Stromal cell of bone marrow (primary cell): ENCODE measurements at places on chromosomes 2 and 18.

DNA sequence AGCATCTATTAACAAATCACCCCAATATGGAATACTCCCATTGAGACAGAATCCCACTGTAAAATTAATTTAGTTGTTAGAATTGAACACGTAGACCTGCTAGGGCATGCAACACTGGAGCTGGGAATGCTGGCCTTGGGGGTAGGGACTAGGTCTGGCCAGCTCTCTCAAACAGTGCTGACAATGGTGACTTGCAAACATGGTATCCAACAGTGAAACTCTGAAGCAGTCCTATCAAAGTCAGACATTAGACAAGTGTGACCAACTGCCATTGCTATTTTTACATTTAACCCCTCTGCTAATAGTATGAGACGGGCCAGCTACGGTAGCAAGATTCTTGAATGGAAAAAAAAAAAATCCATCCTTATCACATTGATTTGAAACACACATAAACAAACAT is 7.2 kb downstream of the E2F6 start:
- no peak for DNase-seq

GRCh38 chr2:68466778-68467076 is 367 bp downstream of the FBXO48 start:
- no peak for DNase-seq

GRCh38 chr2:118808429-118808809 is 39.0 kb downstream of the EN1 start:
- DNase-seq, result no peak

DNA sequence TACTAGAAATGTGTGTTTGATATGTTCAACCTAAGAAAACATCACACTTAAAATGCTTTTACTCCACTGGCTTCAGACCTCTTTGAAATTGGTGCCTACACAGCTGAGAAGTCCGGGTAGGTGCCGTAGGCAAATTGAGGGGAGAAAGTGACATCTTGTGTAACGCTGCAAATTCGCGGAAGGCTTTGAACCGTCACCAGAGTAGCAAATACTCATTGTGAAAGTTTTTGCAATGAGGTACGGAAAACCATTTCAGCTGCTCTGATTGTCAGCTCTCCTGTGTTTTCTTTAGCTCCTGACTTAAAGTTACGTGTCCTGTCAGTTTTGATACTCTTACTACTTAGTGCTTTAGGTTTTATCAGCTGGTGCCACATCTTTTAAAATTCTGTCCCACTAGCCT is 224.5 kb downstream of the FAM210A start:
- no peak for DNase-seq

- no peak for DNase-seq
Observed at GRCh38 chr2:100976061-100976460, 26.0 kb upstream of the RPL31 start.

DNA sequence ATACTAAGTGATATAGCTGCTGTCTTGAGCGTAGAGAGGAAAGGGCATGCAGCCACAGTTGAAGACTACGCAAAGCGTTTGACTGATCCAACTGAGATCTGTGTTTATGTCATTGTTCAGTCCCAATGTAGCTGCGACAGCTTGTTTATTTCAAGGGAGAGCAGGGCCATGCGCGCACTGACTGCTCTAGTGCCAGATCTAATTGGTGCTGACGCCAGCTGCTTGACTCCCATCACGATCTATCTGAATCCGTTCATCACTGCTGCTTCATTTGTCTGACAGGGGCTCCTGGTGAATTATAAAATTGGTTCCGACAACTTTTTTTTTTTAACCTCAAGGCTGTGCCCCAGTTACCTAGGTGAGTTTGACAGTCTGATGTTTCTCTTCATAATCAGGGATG is 75.7 kb downstream of the CHST9 start:
- DNase-seq, result no peak

GRCh38 chr2:79453918-79454317 is 58.9 kb upstream of the CTNNA2 start:
- DNase-seq, result no peak

DNA sequence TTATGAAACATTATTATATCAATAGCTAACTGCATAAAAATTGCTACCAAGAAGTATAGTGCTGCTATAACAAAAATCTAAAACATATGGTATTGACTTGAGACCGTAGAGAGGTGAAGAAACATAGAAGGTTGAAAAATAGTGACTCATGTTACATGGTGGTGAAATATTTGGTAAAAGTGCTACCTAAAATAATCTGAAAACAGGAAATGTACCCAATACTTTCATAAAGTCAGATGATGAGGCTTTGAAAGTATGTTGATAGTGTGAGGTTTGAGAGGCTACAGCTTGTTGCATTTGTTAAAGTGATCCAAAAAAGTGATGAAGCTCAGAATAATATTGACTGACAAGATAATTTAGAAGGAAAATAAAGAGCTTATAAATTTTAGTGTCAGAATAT is 718.7 kb upstream of the SLC8A1 start:
- no peak for DNase-seq

DNA sequence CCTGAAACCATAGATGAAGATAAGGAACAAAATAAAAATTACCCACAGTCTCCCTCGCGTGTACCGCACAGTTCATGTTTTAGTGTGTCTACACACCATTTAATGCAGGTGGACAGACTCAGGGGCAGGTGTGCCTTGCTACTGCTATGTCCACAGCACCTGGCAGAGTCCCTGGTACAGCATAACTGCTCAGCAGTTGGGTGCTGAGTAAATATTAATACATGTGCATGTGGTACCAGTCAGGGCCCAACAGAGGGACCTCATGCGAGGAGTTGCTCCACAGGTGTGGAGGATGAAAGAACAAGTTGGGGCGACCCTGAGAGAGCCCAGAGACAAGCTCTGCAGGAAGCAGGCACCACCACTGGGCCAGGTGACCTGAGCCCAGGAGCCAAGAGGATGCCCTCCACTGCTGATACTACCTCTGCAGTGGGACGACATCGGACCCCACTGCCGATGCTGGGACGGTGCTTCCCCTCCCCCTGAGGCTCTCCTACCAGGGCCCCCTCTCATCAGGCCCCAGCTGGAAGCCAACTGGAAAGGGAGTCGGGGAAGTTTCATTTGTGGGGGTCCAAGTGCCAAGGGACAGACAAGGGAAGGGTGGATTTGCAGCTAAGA is 100.8 kb downstream of the NEDD4L start:
- no peak for DNase-seq

DNA sequence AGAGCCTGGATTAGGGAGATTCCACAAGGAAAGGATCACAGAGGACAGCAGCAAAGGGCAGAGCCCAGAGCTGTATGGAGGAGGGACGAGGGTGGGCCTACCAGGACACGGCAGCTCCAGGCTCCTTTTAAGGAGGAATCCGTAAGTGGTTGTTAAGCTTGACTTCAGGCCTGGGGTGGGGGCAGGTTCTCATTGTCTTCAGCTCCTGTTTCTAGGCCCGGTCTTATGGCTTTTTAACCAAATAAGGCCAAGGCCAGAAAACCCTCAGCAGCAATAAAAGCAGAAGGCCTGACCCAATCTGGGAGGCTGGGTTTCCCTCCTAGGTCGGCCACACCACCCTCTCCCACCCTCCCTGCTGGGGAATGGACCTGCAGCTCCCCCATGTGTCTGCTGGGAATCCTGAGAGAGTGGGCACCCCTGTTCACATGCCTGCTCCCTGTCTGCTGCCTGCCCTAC is 111.2 kb downstream of the PLB1 start:
- no peak for DNase-seq

DNA sequence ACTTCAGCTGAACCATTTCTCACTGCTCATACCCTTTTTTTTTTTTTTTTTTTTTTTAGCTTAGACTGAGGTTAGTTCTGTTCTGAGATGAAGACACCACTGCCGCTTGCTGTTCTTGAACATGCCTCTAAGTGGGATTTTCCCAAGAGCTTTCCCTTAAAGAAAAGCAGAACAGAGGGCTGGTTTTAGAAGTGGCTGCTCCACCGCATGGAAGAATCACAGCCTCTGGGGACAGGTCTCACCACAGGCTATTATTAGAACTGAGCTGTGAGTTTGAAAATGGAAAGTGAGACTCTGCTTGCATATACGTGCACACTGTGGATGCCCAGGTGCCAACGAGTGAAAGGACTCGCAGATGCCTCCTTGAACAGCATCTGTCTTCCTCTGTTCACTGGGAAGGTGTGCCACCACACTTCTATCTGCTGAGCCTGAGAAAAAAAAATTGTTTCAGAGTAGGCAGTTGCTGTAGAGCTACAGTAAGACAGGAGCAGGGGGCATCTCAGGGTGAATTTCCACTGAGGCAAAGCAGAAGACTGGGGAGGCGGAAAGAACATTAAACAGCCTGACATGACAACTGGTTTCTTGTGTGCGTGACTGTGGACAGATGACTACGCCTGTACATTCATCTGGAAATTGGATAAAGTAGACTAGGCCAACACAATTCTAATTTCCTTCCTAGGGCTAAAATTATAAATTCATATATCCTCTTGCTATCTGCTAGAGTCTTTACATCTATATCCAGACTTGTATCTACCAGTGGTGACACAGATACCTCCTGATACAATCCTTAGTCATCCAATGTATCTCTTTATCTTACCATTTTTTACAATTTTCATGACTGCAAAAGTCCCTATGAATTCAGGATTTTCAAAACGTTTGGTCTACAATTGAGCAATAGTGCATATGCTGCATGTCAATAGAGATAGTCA is 1045.7 kb upstream of the CELF4 start:
- no peak for DNase-seq

DNA sequence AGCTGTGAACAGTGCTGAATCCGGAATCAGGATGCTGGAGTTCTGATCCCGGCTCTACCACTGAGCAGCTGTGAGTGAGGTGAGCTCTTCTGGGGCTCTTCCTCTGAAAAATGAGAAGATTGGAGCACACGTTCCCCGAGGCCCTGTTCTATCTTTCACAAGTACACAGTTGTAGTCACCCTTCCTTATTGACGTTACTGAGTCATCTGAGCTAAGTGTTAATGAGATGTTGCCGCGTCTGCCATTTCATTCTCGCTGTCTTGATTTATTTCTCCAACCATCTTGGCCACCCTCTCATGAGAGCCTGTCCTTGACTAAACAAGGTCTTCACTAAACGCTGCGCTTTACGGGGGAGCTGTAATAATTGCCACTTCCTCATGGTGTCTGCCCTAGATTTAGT is 31.9 kb upstream of the EFR3B start:
- no peak for DNase-seq

GRCh38 chr2:96412307-96413258 is 77.0 kb downstream of the NCAPH start:
- DNase-seq, result no peak

DNA sequence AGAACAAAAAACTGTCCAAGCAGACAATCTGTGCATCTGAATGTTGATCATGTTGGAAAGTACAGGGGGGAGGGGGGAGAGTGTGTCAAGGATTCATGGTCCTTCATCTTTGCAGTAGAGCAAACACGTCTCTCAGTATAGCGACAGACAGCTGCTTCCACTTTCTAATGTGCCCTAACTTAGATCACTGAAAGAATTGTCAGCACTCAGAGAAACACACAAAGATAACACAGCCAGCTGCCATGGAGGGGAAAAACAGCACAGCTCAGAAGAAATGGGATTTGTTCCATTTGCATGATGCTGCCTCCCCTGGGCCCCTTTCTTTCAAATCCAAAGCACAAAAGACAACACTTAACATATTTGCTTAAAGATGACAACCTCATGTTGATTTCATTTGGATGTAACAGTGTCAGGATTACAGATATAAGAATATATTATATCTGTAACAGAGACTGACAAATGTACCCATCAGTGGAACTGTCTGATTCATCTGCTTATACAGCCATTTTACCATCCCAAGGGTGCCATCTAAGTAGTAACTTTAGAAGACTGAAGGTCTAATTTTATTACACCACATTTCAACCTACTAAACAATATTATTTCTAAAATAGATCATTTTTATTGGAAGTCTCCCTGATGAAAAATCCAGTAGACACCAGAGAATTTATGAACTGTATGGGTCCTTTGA is 17.7 kb downstream of the FIGN start:
- DNase-seq, result no peak

DNA sequence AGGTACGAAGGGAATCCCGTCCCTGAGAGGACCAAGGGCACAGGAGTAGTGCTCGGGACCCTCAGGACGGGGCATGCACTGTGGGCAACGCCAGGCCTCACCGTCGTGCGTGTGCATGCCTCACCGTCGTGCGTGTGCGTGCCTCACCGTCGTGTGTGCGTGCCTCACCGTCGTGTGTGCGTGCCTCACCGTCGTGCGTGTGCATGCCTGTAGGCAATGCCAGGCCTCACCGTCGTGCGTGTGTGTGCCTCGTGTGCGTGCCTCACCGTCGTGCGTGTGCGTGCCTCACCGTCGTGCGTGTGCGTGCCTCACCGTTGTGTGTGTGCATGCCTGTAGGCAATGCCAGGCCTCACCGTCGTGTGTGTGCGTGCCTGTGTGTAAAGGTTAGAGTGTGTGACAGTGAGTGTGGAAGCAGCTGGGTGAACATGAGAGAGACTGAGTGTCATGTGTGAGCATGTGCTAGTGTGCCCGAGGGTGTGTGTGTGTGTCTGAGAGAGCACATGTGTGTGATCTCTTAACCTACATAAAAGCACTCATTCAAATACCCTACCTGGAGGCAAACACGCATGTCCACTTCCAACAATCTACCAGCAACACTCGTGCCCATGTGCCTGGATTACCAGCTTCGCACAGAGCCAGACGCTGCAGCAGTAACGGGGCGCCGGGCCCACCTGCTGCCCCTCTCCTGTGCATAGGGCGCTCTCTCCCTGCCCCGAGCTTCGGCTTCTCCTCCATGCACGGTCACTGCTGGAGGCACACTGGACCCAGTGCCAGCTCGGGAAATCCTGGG is 36.3 kb downstream of the ZNF516 start:
- no peak for DNase-seq

DNA sequence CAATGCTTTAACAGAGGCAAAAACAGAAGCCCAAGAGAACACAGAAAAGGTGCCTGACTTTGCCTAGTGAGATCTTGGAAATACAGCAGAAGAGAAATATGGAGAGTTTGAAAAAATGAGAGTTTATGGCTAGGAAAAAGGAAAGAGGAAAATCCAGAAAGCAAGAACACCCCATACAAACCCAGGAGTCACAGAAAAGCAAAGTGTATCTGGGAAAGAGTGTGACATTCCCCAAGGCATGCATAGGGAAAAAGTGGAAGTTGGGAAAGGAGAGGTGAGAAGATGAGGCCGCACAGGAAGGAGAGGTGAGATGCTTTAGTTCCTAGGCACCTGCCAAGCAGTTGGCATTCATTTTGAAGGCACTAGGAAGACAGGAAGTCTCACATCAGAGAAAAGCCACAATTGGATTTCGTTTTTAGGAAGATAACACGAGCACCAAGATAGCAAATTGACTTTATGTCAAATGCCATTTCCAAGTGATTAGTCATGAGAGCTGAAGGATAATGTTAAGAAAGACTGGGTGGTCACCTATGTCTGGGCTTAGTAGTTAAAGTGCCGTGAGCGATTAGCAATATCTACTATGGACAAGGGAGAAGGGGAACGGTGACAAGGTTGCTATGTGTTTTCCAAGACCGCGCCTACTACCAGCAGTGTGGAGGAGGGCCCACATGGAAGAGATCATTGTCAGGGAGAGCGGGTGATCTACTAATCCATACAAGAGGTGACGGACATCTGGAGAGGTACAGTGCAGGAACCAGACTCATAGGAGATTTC is 224.1 kb upstream of the PARD3B start:
- DNase-seq, result no peak

DNA sequence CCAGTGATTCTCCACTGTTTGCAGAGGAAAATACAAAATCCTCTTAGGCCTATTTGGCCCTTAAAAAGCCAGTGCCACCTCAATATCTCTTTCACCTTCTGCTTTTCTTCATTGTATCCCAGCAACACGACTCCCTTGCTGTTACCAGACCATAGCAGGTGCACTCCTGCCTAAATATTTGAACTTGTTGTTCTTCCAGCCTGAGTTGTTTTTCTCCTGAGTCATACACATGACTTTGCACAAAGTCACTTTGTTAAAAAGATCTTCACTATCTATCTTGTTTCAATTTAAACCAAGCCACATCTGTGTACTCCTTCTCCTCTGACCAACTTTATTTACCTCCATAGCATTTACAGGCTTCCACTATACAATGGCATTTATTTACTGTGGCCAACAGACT is 103.6 kb downstream of the LRRTM4 start:
- DNase-seq, result no peak
